Stimulated activated CD8-positive, alpha-beta memory T cell treated with anti-CD3 and anti-CD28 coated beads, Interleukin-7, amount 100 ng/mL, for 1 hour (primary cell): ENCODE measurements at places on chromosomes 4 and X.

DNA sequence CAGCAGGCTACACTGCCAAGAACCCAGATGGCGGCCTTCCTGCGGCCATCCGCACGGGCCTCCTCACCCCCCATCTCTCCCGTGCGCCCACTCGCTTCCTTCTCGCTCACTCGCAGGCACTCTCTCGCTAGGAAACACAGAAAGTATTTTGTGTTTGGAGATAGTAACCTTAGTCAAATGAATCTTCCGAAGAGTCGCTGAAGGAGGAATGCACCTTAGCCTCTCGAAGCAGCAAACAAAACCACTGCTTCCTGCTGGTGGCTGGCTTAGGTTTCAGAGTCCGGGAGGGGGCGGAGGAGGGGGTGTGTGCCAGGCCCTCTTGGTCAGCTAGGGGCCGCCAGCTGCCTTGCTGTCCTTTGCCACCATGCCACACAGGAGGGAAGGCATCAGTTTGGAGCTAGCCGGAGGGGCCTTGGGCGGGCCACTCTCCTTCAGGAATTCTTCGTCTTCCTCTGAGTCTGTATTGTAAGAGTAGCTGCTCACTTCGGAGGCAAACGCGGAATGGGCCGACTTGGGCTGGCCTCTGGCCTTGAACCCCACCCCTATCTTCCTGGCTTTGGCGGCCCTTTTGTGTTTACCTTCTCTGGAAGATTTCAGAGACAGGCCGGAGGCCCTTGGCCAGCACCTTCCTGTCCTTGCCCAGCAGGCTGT lies 73.2 kb upstream of the UCP1 start:
- DNase-seq, result no peak

DNA sequence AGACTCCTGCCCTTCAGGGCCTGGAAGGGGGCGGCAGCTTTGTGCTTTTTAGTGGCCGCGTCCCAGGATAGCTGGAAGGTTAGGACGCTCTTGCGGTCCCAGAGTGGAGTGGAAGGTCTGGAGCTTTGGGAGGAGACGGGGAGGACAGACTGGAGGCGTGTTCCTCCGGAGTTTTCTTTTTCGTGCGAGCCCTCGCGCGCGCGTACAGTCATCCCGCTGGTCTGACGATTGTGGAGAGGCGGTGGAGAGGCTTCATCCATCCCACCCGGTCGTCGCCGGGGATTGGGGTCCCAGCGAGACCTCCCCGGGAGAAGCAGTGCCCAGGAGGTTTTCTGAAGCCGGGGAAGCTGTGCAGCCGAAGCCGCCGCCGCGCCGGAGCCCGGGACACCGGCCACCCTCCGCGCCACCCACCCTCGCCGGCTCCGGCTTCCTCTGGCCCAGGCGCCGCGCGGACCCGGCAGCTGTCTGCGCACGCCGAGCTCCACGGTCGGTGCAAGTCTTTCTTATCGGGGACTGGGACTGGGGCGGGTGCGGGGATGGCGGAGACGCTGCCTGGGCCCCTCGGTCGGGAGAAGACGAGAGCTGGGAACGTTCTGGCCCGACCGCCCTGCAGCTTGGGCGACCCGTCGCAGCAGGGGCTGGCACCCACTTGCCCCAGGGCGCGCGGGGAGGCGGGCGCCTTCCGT lies at the start of gene EDNRA:
TSS of gene EDNRA (plus strand) at position 207 of the 686 bp plus-strand sequence. CDS start 4,585 bp downstream, outside the sequence.
- no peak for DNase-seq

- no peak for DNase-seq
Measured at GRCh38 chr4:708631-708933, 3.0 kb downstream of the PCGF3 start.

GRCh38 chr4:6920171-6920570 lies 10.5 kb downstream of the TBC1D14 start:
- no peak for DNase-seq

- DNase-seq, result no peak
Measured at GRCh38 chrX:45811326-45811725, 610.6 kb upstream of the DIPK2B start.

GRCh38 chr4:43709443-43709842 lies 739.2 kb downstream of the KCTD8 start:
- DNase-seq, result no peak

- DNase-seq, result no peak
Measured at GRCh38 chrX:26414534-26414933, 198.6 kb downstream of the MAGEB5 start.

DNA sequence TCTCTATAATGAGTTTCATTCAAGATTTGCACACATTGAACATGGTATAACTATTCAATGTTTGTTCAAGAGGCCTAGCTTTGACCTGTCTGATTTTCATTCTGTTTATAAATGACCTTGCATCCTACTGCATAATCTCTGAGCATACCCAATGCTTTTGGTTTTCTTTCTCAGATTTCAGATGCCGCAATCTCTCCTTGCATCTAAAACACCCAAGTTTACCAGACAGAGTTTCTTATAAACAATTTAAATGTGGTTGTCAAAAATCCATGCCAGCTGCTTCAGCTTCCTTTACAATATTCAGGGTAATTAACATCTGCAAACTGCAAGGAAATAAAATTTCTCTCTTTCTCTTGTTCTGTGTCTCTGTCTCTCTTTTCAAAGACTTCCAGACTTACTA lies 123.0 kb upstream of the PCDH18 start:
- DNase-seq, result no peak

- no peak for DNase-seq
Measured at GRCh38 chr4:100539706-100540105, 21.9 kb upstream of the EMCN start.

- DNase-seq, result no peak
Measured at GRCh38 chrX:112651766-112652165, 28.0 kb downstream of the LHFPL1 start.

GRCh38 chr4:74675673-74676279 lies 118.5 kb downstream of the BTC start:
- DNase-seq, result no peak

GRCh38 chr4:185592845-185593488 lies 57.7 kb upstream of the PDLIM3 start:
- no peak for DNase-seq
